CD8-positive, alpha-beta memory T cell (primary cell): ENCODE measurements at places on chromosomes 4 and X. TPM values are rescaled to one million over a fixed set of nuclear protein-coding genes. Genes with fewer than 3 reads are reported as not detected.

The GAGE12D gene
- not detected for total RNA-seq

DNA sequence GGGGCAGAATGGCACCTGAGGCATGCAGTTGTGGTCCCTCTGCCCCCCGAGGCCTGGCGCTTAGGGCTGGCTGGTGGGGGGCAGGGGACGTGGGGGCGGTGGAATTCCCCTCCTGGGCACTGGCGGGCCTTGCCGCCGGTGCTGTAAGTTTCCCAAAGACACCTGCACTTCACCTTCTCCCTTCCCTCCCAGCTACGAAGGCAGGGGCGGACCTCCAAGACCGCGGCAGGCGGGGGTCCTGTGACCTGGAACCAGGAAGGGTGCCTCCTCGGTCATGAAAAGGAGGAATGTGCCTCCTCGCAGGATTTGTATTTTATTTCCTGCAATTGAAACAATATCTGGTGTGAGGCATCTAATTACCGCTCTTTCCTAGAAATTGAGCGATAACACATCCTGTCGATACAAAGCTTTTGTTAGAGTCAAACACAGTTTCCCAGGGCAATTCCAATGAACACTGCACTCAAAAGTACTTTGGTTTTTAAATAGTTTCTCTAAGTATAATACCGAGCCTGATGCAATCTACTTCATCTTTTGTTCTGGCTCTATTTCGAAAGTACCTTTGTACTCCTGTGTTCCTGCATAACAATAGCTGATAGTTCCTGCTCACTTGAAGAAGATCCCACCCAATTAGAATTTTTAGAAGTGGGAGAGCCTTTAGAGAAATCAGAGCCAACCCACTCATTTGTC, 12.3 kb upstream of the ADRA2C start:
- DNase-seq = no peak
- H3K4me1 ChIP-seq = no peaks in the 10 kb centered on the region
- H3K27me3 ChIP-seq = no peaks in the 10 kb centered on the region
- H3K27ac ChIP-seq = no peak overlapping the region
- H3K4me3 ChIP-seq = no peak overlapping the region
- no peaks in the 10 kb centered on the region for H3K36me3 ChIP-seq

DNA sequence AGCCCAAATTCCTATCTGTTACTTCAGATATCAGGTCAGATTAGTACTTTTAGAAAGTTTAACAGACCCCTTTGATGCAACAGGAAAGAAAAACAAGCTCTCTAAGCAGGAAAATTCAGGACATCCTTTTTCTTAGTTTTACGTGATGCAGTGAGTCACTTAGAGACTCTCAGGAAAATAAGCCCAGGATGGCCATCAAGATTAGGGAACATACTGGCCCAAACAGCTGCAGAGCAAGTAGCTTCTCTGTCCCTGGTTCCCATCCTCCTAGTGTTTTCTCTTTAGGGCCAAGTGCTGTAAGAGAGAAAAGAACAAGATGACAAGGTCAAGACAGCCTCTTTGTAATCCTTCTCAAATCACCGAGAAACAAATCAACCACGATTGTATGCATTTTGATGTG, 219.1 kb downstream of the ZNF674 start:
- no peak overlapping the region for H3K27ac ChIP-seq
- no peaks in the 10 kb centered on the region for H3K27me3 ChIP-seq
- no peak overlapping the region for H3K4me3 ChIP-seq
- H3K4me1 ChIP-seq = no peaks in the 10 kb centered on the region

DNA sequence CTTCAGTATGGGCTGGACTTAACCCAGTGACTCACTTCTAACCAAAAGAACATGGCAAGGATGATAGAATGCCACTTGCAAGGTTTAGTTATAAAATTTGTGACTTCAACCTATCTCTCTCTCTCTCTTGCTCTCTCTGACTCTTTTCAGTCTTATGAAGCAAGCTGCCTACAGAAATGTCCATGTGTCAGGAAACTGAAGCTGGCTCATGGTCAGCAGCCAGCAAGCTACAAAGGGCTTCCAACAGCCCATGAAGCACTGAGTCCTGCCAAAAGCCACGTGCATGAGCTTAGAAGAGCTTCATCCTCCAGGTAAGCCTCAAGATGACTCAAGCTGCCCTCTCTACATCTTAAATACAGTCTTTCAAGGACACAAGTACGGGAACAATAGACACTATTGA, 100.3 kb downstream of the HS3ST1 start:
- H3K4me1 ChIP-seq = no peaks in the 10 kb centered on the region
- H3K27me3 ChIP-seq = no peaks in the 10 kb centered on the region

- no peaks in the 10 kb centered on the region for H3K4me1 ChIP-seq
- H3K27ac ChIP-seq = no peak overlapping the region
- no peaks in the 10 kb centered on the region for H3K27me3 ChIP-seq
- no peak for DNase-seq
- H3K36me3 ChIP-seq = no peaks in the 10 kb centered on the region
Observed at GRCh38 chr4:41819621-41820020, 71.1 kb upstream of the PHOX2B start.

- H3K27me3 ChIP-seq = no peaks in the 10 kb centered on the region
- H3K4me3 ChIP-seq = no peak overlapping the region
- no peak for DNase-seq
- H3K36me3 ChIP-seq = no peaks in the 10 kb centered on the region
Observed at GRCh38 chr4:28774344-28774743, 1913.7 kb downstream of the STIM2 start.

The CTAG2 gene
- 44.1 TPM for total RNA-seq

- H3K27me3 ChIP-seq = no peaks in the 10 kb centered on the region
- H3K4me1 ChIP-seq = no peaks in the 10 kb centered on the region
- H3K36me3 ChIP-seq = no peaks in the 10 kb centered on the region
Observed at GRCh38 chrX:142977128-142977914, 48.4 kb upstream of the SPANXN4 start.

DNA sequence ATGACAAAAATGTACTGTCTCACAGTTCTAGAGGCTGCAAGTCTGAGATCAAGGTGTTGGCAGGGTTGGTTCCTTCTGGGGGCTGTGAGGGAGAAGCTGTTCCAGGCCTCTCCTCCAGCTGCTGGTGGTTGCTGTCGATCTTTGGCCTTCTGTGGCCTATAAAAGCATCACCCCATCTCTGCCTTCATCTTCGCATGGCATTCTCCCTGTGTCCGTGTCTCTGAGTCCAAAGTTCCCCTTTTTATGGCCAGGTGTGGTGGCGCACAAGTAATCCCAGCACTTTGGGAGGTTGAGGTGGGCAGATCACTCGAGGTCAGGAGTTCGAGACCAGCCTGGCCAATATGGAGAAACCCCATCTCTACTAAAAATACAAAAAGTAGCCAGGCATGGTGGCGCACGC, 31.5 kb upstream of the ARAF start:
- no peaks in the 10 kb centered on the region for H3K27me3 ChIP-seq
- H3K36me3 ChIP-seq = no peaks in the 10 kb centered on the region
- H3K27ac ChIP-seq = no peak overlapping the region
- DNase-seq = no peak

DNA sequence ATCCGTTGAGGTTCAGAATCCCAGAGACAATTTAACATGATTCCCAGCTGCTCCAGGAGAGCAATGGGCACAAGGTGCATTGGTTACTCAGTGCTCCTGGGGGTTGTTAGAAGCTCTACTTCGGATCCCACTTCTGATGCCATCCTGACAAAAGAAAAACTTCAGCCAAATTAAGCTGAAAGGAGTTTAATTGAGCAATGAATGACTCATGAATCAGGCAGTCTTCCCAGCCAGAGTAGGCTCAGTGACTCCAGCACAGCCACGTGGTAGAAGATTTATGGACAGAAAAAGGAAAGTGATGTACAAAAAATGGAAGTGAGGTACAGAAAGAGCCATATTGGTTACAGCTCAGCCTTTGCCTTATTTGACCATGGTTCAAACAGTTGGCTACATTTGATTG, 95.7 kb downstream of the PWWP3B start:
- no peak overlapping the region for H3K4me3 ChIP-seq
- H3K4me1 ChIP-seq = no peaks in the 10 kb centered on the region
- DNase-seq = no peak
- no peaks in the 10 kb centered on the region for H3K36me3 ChIP-seq

DNA sequence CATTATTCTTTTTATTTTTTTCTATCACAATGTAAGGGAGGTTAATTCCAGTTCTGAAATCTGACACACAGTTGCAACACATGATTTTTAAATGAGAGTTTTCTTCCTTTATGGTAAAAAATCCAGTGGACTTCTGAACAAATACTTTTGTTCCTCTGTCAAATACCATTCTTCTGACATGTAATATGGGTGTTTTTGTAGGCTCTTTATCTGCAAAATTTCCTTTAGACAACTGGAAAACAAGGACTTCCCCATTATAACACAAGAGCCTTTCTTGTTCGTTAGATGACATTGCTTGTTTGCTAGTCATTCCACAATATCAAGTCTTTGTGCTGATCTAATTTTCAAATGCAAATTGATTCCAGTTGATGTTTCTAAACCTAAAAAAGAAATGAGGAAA, 7.7 kb downstream of the FANCB start:
- no peak for DNase-seq
- no peaks in the 10 kb centered on the region for H3K36me3 ChIP-seq
- H3K4me1 ChIP-seq = no peaks in the 10 kb centered on the region
- H3K27me3 ChIP-seq = no peaks in the 10 kb centered on the region

The ARMCX6 gene
- 70.1 TPM for total RNA-seq

The STS gene
- total RNA-seq = 2.1 TPM

DNA sequence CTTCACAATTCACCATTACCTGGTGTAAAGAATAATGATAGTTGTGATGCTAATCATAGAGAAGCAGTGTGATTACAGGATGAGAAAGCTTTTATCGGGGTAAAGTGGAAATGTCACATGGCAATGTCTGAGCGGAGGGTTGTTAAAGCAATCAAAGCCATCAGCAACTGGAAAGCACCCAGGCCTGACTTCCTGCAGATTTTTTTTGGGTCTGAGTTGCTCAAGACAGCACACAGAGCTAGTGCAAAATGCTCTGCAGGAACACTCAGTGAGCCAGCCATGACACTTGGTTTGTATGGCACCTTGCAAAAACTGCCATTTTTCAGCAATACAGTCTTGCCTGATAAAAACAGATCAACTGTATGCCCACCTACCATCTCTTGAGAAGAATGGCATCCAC, 152.9 kb downstream of the COL4A6 start:
- DNase-seq = no peak
- no peaks in the 10 kb centered on the region for H3K36me3 ChIP-seq
- no peak overlapping the region for H3K4me3 ChIP-seq
- no peaks in the 10 kb centered on the region for H3K27me3 ChIP-seq

DNA sequence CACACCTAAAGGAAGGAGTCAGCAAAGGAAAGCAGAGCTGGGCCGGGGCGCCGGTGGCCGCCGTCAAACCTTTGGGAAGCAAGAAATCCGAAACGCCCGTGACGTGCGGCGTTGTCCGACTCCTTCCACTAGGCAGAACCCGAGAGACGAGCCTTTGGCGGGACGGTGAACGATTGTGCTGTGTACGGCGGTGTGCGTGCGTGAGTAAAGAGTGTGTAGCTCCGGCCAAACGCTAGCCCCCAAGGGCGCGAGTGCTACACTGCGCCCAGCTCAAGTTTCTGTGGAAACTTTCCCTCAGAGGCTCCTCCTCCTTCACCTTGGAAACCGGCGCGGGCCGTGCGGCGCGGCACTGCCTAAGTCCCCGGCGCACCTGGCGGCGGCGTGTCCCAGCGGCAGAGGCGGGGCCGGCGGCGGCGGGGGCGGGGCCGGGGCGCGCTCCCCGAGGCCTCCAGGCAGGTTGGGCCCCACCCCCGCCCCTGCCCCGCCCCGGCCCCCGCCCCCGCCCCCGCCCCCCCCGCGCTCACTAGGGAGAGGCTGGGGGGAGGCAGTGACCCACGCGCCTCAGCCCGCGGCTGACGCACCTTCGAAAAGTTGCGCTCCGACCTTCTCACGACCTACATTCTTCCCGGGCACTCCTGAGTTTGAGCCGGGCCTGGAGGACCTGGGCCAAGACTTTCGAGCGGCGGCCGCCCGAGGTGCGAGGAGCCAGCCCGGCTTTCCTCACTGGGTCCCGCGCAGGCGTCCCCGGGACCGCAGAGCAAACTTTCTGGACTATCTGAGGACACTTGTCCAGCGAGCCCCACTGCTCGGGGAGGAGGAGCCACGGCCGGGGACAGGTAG, at the start of gene FHIP1A:
TSS of gene FHIP1A (plus strand) at position 547 of the 840 bp plus-strand sequence. CDS start 157,084 bp downstream, outside the sequence.
- peaks cover 4% of the 10 kb centered on the region for H3K27me3 ChIP-seq
- no peak within 1 kb of the TSS for H3K27ac ChIP-seq
- DNase-seq = peak; percentile 76
- H3K4me3 ChIP-seq = peak within 1 kb of the TSS; percentile 68
- H3K4me1 ChIP-seq = peaks cover 15% of the 10 kb centered on the region

DNA sequence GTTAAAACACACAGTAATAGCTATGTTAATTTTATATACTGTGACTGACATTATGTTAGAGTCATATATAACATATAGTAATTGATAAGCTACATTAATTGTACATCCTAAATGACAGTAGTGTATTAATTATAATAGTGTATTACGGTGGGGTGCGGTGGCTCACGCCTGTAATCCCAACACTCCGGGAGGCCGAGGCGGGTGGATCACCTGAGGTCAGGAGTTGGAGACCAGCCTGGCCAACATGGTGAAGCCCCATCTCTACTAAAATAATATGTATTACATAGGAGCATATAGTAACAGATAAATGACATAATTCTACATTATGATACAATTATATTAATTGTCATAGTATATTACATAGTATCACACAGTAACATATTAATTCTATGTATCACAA, 12.2 kb downstream of the ASMTL start:
- H3K27ac ChIP-seq = no peak overlapping the region
- DNase-seq = no peak
- H3K4me3 ChIP-seq = no peak overlapping the region
- no peaks in the 10 kb centered on the region for H3K4me1 ChIP-seq
- no peaks in the 10 kb centered on the region for H3K27me3 ChIP-seq

The GRIA3 gene
- total RNA-seq = not detected

DNA sequence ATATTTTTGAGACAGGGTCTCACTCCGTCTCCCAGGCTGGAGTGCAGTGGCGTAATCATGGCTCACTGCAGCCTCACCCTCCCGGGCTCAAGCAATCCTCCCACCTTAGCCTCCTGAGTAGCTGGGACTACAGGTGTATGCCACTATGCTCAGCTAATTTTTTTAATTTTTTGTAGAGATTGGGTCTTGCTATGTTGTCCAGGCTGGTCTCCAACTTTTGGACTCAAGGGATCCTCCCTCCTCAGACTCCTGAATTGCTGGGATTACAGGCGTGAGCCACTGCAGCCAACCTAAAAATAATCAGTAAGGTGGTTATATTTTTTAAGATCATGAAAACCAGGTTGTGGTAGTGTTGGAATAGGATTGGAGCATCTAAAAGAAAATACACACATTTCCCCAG, 38.1 kb downstream of the TMEM156 start:
- no peaks in the 10 kb centered on the region for H3K4me1 ChIP-seq
- H3K27me3 ChIP-seq = no peaks in the 10 kb centered on the region
- no peak overlapping the region for H3K27ac ChIP-seq

GRCh38 chr4:139630991-139631390, 34.6 kb upstream of the MGST2 start:
- H3K27ac ChIP-seq = no peak overlapping the region
- DNase-seq = no peak
- no peaks in the 10 kb centered on the region for H3K27me3 ChIP-seq
- no peaks in the 10 kb centered on the region for H3K4me1 ChIP-seq

DNA sequence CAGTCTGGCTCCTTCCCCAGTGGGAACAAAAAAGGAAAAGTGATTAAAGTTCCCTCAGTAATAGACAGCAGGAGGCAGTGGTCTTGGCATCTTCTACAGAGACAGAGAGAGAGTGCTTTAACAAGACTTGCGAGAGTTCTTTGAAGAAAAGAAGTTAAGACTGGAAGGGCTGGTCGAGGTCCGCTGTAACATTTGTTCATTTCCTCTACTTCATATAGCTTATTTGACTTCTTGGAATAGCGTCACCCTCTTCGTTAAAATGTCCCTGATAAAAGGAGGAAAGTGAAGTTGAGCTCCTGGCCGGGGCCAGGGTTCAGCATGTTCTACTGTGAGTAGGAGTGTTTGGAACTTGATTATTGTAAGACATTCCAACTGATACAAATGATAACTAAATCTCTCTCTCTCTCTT, 179.8 kb downstream of the SLIT2 start:
- no peak for DNase-seq
- H3K4me3 ChIP-seq = no peak overlapping the region
- H3K27ac ChIP-seq = no peak overlapping the region
- no peaks in the 10 kb centered on the region for H3K36me3 ChIP-seq
